Glomerular endothelial cell (primary cell): ENCODE measurements at places on chromosomes 1 and 21.

DNA sequence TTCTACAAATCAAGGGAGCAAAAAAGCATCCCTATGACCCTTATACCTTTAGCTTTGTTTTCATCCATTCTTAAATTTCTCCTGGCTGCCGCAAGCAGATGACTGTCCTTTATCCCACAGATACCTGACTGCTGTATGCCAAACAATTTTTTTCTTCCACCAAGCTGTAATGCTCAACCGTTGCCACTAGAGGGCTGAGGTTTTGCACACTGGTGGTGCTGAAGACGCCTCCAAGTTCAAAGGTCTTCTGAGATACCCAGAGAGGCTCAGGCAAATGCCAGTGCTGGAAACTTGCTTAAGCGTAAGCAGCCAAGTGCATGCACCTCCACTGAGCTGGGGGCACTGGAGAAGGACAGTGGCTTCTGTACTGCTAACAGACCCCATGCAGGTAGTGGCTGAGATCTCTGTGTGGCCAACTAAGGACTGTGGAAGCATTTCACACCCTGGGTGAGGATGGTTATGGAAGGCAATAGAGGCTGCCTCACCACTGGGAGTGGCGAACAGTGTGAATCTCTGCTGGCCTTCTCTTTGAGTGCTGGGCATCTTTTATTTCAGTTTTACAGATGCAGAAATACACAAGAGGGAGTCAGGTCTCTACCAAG is 28.5 kb downstream of the CNIH3 start:
- no peak for DNase-seq

DNA sequence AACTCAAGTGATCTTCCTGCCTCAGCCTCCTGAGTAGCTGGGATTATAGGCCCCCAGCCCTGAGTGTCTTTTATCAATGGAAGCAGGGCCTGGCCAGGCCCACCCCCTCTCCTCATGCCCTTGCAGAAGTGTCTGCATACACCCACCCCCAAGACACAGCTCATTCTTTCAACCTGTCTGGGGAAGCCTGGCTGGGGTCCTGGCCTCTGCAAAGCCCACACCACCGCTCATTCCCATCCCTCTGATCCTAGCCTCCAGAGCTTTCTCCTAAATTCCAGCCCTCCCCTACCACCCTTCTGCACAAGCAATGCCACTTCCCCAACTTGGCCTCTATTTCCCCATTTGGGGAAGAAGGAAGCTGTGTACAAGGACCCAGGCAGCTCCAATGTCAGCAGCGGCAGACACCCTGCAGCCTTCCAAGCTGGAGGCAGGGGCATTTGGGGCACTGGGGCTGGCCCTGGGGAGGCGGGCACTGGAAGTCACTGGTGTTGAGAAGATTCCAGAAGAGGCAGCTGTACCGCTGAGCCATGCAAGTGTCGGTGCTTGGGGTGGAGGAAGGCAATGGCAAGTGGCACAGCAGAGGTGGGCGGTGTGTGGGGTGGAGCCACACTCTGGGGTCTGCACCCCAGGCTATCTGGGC is 33.7 kb upstream of the ARF1 start:
- DNase-seq: no peak

- DNase-seq: no peak
Observed at GRCh38 chr1:68705466-68705865, 208.6 kb upstream of the DEPDC1 start.

DNA sequence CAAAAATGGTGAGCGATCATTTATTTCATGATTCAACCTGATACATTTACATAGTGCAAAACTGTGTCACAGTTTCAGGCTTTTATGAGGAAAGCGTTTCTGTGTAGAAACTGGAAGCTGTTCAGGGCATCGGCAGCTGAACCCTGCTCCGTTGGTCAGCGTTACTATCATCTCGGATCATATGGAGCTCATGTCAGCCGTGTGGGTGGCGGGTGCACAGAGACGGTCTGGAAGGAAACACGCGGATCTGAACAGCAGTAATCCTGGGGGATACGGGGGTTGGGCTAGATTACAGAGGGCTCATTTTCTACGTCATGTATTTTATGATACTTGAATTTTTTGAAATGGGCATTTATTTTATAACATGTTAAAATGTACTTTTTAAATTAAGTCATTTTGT is 15.1 kb downstream of the C1orf174 start:
- DNase-seq: no peak

DNA sequence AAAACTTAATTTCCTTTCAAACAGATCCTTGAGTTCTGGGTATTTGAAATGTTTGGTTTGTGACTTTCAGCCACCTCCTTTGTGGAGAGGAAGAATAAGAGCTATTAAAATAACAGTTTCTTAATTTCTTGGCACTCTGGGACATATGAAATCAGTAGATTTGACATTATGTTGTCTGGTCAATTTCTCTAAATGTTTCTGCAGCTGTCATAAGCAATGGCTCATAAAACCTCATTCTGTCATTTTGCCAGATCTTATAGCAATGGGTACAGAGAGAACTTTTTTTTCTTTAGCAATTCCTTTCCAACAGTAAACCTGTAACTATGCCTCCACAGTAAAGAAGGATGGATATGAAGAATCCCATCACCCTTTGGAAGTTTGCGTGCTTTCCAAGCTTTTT is 52.6 kb downstream of the LAMC1 start:
- no peak for DNase-seq

GRCh38 chr1:94316836-94317789 is 79.7 kb upstream of the ARHGAP29 start:
- DNase-seq: no peak

- DNase-seq: no peak
Observed at GRCh38 chr1:97243973-97244560, 522.5 kb downstream of the PTBP2 start.

GRCh38 chr1:47778280-47778679 is 218.9 kb downstream of the TRABD2B start:
- no peak for DNase-seq

- no peak for DNase-seq
Observed at GRCh38 chr1:93567255-93567918, 114.2 kb downstream of the BCAR3 start.

DNA sequence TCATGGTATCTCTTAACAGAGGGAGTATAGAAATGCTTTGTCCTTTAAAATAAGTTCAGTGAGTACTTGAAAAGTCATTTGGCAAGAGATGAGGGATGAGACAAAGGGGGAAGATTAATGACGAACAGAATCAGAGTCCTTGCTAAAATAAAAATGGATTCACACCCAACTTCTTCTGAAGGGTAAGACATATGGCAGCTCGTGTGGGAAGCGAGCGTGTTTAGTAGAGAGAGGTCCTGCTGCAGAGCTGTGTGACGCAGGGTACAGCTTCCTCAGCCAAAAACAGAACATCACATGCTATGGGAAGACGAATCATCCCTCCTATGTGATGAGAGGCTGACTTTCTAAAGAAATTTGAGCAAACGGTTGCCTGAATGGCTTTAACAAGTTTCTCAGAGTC is 158.5 kb upstream of the LMO4 start:
- DNase-seq: no peak

DNA sequence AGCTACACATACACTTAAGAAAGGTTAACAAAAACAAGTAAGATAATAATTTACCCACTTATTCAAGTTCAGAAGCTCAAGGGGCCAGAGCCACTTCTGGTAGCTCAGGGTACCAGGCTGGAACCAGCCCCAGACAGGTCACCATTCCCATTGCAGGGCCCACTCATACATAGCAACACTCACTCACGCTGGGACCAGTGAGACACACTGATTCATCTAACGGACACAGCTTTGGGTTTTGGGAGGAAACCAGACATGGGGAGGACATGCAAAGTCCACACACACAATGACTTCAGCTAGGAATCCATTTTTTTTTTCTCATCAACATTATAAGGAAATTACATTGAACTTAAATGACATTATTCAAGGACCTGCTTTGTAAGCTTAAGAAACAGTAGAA is 169.1 kb downstream of the ZC3H11B start:
- no peak for DNase-seq

GRCh38 chr1:42414551-42415496 is 34.2 kb downstream of the RIMKLA start:
- DNase-seq: no peak

GRCh38 chr21:42799516-42799915 is 79.8 kb downstream of the WDR4 start:
- DNase-seq: no peak

GRCh38 chr1:214234635-214235025 is 46.3 kb upstream of the SMYD2 start:
- DNase-seq: no peak

DNA sequence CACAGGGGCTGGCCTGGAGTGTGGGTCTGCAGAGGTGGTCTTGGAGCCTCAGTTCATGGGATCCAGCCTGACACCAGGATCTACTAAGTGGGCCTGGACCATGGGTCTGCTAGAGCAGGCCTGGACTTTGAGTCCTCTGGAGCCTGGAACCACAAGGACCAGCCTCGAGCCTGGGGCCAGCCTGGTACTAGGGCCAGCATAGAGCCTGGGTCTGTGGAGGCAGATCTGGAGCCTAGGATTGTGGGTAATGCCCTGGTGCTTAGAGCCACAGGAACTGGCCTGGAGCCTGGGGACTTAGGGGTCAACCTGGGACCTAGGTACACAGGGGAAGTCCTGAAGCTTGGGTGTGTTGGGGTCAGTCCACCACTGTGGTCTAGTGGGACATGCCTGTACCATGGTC is 12.7 kb downstream of the LORICRIN start:
- no peak for DNase-seq

- DNase-seq: no peak
Observed at GRCh38 chr1:39167632-39168209, 36.8 kb upstream of the MACF1 start.

DNA sequence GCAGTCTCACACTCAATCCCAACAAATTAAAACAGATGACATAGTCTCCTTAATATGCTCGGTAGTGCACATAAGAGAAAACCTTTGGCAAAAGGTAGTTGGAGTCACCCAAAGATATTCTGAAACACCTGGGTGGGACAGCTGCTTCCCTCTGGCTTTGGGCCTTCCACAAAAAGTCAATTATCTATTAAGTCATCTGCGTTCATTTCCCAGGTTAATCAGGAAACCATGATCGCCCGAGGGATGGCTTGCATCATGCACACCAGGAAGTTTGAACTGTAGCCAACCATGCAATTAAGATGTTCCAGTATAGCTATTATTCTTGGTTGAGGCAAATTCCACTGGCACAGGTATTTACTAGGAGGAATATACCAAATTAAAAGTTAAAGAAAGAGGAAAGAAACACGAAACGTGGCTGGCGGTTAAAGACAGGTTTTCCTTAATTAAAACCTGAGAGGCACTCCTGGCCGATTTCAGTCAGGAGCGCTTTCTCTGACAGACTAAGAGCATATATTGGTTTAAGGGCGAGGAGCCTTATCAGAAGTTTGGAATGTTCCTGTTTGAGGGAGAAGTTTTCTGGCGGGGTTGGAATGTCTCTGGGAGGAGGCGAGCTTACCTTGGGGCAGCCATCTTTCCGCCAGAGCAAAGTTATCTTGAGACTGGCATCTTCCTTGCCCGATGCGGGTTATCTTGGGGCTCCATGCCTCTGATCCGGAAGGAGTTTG is 19.9 kb downstream of the CLDN17 start:
- no peak for DNase-seq
